ENCODE measurements at places on chromosomes 7 and 10.

- no peak for DNase-seq
Observed at GRCh38 chr7:98727146-98727709, 110.1 kb downstream of the NPTX2 start.

GRCh38 chr7:141072548-141073172 is 1.2 kb upstream of the TMEM178B start:
- DNase-seq, result no peak

DNA sequence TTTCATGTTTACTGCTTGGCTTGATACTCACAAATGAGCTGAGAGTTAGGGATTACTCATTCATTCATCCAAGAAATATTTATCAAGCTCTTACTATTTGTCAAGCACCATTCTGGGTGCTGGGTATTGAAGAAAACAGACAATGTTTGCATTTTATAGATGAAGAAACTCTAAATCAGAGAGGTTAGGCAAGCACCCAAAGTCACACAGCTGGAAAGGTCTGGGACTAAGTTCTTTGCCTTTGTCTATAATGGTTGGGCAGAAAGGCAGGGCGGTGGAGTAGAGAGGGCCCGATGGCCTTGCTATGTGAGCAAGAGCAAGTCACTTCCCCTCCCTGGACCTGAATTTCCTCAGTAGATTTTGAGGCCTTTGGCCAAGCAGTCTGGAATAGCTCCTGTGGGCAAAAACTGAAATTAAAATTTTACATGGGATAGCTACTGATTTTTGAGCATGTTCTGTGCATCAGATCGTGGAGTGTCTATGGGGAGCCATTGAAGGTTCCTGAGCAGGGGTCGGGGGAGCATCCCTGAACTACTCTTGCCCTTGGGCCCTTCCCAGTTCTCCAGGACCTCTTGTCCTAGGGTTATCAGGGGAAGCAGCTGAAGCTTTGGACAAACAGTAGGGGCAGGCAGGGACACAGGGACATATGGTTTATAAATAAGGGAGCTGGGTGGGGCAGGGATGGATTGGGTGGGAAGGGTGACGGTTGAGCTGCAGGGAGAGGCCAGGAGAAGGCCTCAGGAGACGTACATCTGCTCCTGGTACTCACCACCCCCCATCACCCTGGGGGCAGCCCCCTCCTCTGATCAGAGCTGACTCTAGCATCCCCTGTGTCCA is 23.3 kb downstream of the AQP1 start:
- DNase-seq, result peak; percentile 8

- no peak for DNase-seq
Observed at GRCh38 chr10:95567903-95568630, 6.9 kb upstream of the SORBS1 start.

GRCh38 chr10:131079314-131079713 is 232.2 kb downstream of the TCERG1L start:
- no peak for DNase-seq

DNA sequence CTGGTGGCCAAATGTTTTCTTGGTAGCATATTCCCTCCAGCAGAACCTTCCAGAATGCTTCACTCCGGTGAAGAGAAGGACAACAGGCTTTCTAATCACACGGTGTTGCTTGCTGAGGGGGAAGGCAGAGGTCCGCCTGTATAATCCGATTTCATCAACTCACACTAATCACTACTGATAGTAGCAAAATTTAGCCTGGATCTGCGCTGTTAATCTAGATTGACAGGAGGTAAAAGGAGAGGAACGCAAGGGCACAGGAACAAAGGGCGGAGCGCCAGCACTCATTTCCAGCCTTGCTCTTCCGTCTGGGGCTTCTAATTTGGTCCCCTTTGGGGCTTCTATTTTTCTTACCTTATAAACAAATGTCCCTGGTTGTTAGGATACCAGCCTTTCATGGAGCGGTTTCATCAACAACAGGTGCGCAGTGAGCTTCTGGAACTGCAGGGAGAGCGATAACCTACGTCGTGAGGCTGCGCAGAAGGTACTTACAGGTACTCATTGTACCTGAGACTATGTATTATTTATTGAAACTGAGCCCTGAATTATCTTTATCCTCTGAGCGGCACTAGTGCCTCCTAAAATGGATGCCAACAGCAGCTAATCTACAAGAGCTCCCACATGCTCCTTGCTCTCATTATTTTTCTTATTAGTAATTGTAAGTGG is 150.6 kb downstream of the CACNB2 start:
- no peak for DNase-seq
